ENCODE measurements at places on chromosomes 2 and 18.

- DNase-seq, result no peak
These were observed 124.3 kb upstream of the DNAJC10 start for GRCh38 chr2:182591774-182592173.

- no peak for DNase-seq
These were observed 253.1 kb downstream of the TDRD15 start for GRCh38 chr2:21376864-21377263.

DNA sequence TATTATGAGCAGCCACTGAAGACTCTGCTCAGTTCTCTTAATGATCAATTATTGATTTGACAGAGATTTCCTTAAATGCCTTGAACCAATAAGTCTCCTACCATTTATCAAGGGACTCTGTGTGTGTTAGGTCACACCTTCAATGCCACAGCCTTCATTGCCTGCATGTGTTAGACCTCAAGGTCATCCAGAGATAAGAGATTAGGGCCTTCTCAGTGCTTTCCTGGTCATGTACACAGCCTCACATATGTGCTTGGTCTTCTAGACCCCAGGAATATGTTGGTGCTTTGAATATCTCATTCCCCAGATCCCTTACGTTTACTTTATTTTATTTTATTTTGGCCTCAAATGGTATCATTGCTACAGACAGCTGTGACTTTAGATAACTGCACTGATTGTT is 93.0 kb upstream of the CTAGE1 start:
- no peak for DNase-seq

DNA sequence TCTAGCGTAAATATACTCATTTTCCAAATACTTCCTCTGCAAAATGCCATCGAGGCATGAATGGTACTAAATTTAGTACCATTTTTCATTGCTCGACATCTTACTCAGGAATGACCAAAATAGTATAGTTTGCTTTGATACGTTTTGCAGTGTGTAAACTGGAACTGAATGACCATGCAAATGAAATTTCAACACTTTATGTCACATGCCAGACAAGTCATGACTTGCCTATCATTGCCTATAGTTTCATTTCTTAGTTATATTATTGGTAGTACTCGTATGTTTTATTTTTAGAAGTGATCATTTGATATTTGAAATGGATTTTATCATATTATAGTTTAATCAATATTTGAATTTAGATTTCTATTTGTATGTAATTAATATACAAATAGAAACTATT is 9.1 kb downstream of the MSTN start:
- DNase-seq, result no peak

- peak; percentile 67 for DNase-seq
These were observed 40.4 kb downstream of the CYRIA start for GRCh38 chr2:16625201-16625729.

GRCh38 chr2:148568597-148568996 is 76.0 kb upstream of the EPC2 start:
- peak; percentile 22 for DNase-seq

DNA sequence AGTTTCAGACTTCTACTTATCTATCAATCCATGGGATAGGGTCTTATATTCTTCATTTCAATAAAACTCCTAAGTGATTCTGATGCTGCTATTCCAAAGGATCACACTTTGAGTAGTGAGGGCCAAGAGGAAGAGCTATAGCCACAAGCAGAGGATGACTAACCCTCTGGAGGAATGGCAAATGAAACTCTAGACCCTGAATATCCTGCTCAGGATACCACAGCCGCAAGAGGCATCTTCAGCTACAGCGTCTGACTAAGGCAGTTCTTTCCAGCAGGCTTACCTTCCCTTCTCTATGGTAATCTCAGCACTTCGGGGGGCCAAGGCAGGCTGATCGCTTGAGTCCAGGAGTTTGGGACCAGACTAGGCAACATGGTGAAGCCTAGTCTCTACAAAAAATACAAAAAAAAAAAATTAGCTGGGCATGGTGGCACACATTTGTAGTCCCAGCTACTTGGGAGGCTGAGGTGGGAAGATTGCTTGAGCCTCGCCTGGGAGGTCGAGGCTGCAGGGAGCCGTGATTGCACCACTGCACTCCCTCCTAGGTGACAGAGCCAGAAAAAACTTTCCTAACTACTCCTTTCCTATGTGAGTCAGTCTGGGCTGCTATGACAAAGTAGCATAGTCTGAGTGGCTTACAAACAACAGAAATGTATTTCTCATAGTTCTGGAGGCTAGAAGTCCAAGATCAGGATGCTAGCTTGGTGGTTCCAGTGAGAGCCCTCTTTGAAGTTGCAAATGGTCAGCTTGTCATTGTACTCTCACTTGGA is 371.9 kb downstream of the IRS1 start:
- no peak for DNase-seq

DNA sequence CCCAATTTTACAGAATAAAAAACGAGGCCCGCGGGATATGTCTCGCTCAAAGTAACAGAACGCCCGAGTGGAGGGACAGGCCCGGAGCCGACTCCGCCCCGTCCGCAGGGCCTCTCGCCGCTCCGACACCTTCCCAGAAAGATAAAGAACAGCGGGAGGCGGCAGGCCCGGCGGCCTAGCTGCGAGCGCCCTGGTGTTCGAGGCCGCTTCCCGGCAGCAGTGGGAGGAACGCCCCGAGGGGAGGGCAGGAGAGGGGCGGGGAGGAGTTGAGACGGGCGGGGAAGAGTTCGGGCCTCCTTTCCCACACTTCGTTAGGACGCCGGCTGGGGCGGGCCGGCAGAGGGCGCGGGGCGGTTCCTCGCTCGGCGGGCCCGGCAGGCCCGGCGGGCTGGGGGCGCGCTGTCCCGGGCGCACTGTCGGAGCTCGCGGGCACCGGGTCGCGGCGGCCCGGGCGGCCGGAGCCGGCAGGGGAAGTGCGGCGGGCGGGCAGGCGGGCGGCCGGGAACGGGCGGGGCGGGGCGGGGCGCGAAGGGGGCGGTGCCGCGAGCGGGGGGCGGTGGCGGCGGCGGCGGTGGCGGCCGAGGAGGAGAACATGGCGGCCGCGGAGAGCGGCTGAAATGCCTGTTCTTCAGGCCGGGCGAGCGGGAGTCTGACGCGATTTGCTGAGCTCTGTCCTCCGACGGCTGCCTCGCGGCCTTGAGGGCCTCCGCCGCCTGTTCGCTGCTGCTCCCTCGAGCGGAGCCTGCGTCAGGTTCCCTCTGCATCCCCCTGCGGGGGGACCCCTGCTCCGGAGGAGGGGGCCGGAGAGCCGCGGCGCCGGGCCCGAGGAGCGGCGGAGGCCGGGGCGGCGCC is at the start of gene NCOA1:
Gene NCOA1 (plus strand): TSS at position 565 of the 852 bp plus-strand sequence. CDS start 167,424 bp downstream, outside the sequence.
- peak; percentile 92 for DNase-seq

- DNase-seq, result no peak
These were observed 86.0 kb downstream of the WDSUB1 start for GRCh38 chr2:159200498-159200897.

GRCh38 chr2:58182527-58182926 is 58.6 kb downstream of the FANCL start:
- no peak for DNase-seq

GRCh38 chr2:12721566-12722446 is 5.1 kb downstream of the TRIB2 start:
- no peak for DNase-seq

GRCh38 chr2:1887915-1888314 is 143.6 kb upstream of the PXDN start:
- DNase-seq, result no peak

GRCh38 chr2:23953625-23954024 is 13.4 kb downstream of the UBXN2A start:
- DNase-seq, result no peak

- no peak for DNase-seq
These were observed 35.4 kb upstream of the CCDC93 start for GRCh38 chr2:118049140-118049815.

- DNase-seq, result no peak
These were observed 136.6 kb downstream of the RNF152 start for GRCh38 chr18:61756244-61756643.

- DNase-seq, result no peak
These were observed 16.1 kb downstream of the LGALSL start for GRCh38 chr2:64470071-64470470.

DNA sequence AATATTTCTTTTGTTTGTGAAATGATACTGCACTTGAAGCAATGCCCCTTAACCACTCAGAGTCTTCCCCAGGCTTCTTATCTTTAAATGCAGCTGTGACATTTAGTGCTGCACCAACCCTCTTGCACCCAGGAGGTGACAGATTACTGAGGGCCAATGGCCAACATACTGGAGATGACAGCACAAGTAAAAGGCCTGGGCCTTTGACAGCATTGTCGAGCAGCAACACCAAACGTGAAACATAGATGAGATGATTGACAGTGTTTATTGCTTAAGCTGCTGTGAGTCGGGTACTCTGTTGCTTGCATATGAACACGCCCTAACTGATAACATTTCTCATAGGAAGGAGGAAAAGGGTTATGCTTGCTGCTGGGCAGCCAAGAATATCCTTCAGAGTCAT is 80.3 kb downstream of the THNSL2 start:
- DNase-seq, result no peak

- DNase-seq, result no peak
These were observed 22.6 kb downstream of the YES1 start for GRCh38 chr18:789397-789796.

- DNase-seq, result no peak
These were observed 230.7 kb downstream of the MYO3B start for GRCh38 chr2:170408461-170409163.

DNA sequence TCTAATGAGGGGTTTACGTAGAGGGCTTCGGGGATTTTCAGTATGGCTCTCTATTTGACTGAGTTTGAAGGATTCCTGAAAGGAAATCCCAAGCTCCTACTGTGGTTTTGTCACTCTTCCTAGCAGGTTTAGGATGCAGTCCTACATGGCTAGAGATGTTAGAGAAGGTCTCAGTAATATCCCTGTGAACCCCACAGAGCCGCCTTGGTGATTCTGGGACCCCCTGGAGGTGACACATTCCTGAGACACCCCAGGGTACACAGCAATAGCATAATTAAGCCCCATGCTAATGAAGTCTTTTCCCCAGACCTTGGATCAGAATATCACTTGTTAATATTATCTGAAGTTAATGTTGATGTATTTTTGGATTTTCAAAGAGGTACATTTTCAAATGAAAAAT is 103.8 kb downstream of the SNTG2 start:
- DNase-seq, result no peak

DNA sequence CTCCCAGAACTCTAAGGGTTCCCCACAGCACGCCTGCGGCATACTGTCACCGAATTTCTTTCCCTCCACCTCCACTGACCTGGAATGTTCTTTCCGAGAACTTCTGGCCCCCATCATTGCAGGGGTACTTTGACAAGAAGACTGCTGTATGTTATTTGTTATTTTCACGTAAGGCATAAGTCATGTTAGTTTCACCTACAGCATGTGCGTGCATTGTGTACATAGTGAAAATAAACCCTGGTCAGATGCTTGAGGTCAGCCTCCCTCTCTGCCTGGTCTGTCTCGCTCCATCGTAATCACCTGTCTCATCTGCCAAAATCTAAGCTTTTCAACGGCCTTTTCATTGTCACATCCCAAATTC is 4.1 kb downstream of the ABCG8 start:
- DNase-seq, result no peak

- no peak for DNase-seq
These were observed 72.8 kb downstream of the TCF4 start for GRCh38 chr18:55515214-55515613.

DNA sequence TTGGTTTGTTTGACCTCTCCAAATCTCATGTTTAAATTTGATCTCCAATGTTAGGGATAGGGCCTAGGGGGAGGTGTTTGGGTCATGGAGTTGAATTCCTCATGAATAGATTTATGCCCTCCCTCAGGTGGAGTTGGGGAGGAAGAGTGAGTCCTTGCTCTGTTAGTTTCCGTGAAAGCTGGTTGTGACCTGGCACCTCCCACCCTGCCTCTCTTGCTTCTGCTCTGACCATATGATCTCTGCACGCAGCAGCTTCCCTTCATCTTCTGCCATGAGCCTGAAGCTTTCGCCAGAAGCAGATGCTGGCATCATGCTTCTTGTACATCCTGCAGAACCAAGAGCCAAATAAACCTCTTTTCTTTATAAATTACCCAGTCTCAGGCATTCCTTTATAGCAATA is 231.6 kb upstream of the ERBB4 start:
- no peak for DNase-seq

- no peak for DNase-seq
These were observed 48.7 kb downstream of the ATOH8 start for GRCh38 chr2:85802354-85803103.

DNA sequence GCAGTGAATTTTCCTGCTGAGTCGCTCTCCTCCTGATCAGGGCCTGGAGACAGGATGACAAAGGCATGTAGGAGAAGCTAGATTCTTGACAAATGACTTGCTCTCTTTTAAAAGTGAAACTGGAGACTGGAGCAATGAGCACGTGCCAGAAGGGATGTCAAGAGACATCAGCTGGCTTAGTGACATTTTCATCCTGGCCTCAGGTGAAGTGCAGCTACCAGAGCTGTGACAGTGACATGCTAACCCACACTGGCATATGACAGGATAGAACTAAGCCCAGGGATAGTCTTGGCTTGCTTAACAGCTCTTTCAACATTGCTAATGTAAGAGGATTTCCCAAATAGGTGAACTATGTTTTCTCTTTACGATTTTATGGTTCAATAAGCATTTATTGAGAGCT is 757.5 kb upstream of the DDX18 start:
- no peak for DNase-seq

- DNase-seq, result peak; percentile 46
These were observed at the start of gene RTKN for GRCh38 chr2:74441690-74442482. RTKN (minus strand) TSS chr2:74441937; CDS start chr2:74441816, 121 bp downstream.

- no peak for DNase-seq
These were observed 72.2 kb upstream of the BARD1 start for GRCh38 chr2:214881647-214882202.

DNA sequence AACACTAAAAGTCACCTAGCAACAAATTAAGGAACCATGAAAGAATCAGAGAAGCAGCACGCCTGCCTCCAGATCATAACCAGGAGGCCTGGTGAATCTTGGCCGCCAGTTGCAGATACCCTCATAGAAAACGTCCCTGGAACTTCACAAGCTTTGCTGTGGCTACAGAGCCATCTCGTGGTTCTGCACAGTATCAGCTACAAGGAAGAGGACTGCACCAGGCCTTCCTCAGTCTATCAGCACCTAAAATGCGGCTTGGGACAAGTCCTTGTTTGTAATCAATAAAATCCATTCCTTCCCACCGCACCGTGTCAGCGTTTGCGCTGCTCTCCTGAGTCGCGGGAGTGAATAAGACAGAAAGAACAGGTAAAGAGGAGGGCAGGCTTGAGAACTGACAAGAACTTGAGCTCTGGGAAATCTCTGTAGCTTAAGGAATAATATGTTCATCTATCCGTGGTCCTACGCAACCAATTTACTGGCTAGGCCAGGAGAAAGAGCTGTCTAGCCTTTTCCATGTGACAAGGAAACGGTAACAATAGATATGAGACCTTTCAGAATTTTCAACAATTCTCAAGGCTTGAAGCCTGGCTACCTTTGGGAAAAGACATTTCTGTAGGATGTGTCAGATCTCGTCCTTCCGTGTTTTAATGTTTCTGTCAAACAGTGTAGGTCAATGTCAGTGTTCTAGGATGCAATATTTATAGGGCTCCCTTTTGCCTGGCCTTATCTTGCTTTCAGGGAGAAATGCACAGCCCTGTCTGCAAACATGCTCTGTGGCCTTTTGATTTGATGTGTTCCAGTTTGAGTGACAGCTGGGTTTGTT is 128.5 kb upstream of the RAB12 start:
- DNase-seq, result no peak

- no peak for DNase-seq
These were observed 32.1 kb downstream of the RHOB start for GRCh38 chr2:20478961-20479360.
